A549 treated with Hydrocortisone at 1 μM for 4 hours (cell line): ENCODE measurements at places on chromosomes 6 and 20. TPM values are rescaled to one million over a fixed set of nuclear protein-coding genes. Genes with fewer than 3 reads are reported as not detected.

TRPC4AP gene
- total RNA-seq: 58.4 to 66.2 TPM (median 62.9 TPM) in 5 replicates

CNBD2 gene
- total RNA-seq: 6.1 to 7.0 TPM (median 6.3 TPM) in 5 replicates

PRSS16 gene
- 3.0 to 3.4 TPM (median 3.0 TPM) in 5 replicates for total RNA-seq

ALDH8A1 gene
- total RNA-seq: 0.06 to 0.22 TPM (median 0.10 TPM) in 5 replicates

MYLK2 gene
- total RNA-seq: 0.52 to 0.66 TPM (median 0.58 TPM) in 5 replicates

DEK gene
- 68.0 to 98.1 TPM (median 82.0 TPM) in 5 replicates for total RNA-seq

IRF4 gene
- total RNA-seq: 0.25 to 0.51 TPM (median 0.25 TPM) in 5 replicates

C20orf141 gene
- 0.28 to 0.69 TPM (median 0.53 TPM) in 5 replicates for total RNA-seq

LY6G6F gene
- not detected in 5 replicates for total RNA-seq

PPP1R16B gene
- 0.08 to 0.22 TPM (median 0.14 TPM) in 5 replicates for total RNA-seq
